ENCODE measurements at places on chromosomes 5 and 9. TPM values are rescaled to one million over a fixed set of nuclear protein-coding genes. Genes with fewer than 3 reads are reported as not detected.

DNA sequence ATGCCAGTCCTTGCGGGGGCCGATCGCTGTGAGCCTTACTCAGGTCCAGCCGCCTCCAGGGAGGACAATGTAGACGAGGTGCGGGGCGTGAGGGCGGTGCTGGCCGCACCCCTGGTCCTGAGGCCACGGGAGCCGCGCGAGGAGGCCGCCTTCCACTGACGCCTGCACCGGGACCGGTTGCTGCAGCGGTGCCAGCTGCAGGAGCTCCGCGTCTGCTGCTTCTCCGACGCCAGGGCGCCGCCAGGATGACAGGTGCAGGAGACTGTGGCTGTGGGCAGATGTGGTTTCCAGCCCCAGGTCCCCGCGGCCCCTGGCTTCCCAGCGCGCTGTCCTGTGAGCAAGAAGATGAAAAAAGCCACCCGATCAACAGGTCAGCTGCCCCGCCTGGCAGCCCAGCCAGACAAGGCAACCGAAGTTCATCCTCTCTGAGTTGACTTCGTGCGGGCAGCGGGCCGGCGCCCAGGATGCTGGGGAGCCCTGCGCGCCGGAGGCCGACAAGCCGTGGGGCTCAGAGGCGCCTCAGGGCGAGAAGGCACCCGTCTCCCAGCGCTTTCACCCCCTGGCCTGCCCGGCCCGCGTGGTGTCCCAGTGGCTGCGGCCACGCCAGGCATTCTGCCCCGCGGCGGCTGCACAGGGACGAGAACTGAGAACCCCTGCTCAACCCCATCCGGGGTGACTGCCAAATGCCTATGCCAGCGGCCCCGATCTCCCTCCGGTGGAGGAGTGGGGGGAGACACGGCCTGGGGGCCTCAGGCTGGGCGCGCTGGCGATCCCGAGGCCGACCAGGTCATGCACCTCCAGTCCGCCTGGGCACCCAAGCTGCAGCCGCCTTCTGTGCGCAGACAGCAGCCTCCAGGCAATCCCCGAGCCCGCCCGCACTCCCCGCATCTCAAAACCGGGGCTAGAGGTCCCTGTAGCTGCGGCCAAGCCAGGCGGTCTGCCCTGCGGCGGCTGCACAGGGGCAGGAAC is 43.4 kb upstream of the BICD2 start:
- H3K27me3 ChIP-seq, result peaks cover 43% of the 10 kb centered on the region
- H3K4me3 ChIP-seq, result no peak overlapping the region
- H3K36me3 ChIP-seq, result no peaks in the 10 kb centered on the region
- DNase-seq, result peak; percentile 45
- no peak overlapping the region for H3K27ac ChIP-seq

- no peak for DNase-seq
- H3K4me1 ChIP-seq, result no peaks in the 10 kb centered on the region
- H3K36me3 ChIP-seq, result no peaks in the 10 kb centered on the region
- no peak overlapping the region for H3K4me3 ChIP-seq
These were observed 41.5 kb downstream of the SH3PXD2B start for GRCh38 chr5:172412724-172413286.

DNA sequence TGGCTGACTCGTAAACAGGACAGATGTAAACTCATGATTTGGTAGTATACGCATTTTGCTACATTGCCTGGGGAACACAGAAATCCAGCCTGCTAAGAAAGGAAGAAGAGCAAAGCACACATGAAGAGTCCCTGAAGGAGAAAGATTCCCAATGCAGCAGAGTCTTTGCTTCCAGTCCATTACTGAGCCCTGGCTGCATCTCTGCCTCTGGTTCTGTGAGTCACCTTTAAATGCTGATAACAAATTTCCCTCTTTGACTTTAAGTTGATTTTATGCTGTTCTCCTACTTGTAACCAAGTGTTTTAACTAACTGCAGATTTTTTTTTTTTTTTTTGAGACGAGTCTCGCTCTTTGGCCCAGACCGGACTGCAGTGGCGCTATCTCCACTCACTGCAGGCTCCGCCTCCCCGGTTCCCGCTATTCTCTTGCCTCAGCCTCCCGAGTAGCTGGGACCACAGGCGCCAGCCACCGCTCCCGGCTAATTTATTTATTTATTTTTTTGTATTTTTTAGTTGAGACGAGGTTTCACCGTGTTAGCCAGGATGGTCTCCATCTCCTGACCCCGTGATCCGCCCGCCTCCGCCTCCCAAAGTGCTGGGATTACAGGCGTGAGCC is 8.5 kb upstream of the PRXL2C start:
- H3K4me3 ChIP-seq, result no peak overlapping the region
- no peak overlapping the region for H3K27ac ChIP-seq
- no peaks in the 10 kb centered on the region for H3K36me3 ChIP-seq
- H3K4me1 ChIP-seq, result no peaks in the 10 kb centered on the region
- no peaks in the 10 kb centered on the region for H3K27me3 ChIP-seq
- no peak for DNase-seq

DNA sequence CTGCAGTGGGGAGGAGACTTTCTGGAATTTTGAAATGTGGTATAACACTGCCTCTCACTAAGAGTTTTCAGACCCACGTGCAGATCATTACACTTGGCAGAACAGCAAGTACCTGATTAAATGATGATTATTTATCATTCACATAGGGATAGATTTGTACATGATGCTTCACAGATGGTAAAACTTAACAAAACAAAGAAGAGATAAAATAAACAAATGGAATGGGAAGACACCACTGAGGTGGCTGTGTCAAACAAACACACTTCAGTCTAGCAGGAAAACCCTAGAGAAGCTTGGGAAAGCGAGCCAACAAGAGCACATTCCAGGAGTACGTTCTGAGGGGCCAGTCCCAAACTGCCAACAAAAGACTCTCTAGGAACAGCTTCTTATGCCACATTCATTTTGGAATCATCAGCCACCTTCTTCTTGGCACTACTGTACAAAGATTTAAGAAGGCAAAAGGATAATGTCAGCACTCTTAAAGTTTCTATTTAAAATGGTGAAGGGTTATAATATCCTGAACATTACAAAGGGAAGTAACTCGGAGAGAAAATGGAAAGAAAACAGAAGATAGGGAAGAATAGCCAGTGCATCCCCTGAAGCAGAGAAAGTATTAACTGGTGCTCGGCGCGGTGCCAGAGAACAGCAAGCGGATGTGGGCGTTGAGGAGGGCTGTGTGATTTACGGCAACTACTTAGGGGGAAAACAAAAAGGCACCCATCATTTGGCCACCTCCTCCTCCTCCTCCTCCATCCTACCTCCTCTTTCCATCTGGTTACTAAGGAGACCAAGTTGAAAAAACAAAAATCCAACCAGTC is 1.6 kb downstream of the MED27 start:
- peaks cover 40% of the 10 kb centered on the region for H3K4me1 ChIP-seq
- H3K27ac ChIP-seq, result peak overlapping the region; percentile 11
- DNase-seq, result peak; percentile 58
- H3K27me3 ChIP-seq, result no peaks in the 10 kb centered on the region

GRCh38 chr5:142663246-142663645 is 22.6 kb downstream of the FGF1 start:
- H3K4me1 ChIP-seq, result no peaks in the 10 kb centered on the region
- no peak overlapping the region for H3K27ac ChIP-seq
- H3K36me3 ChIP-seq, result no peaks in the 10 kb centered on the region
- DNase-seq, result no peak

- H3K4me1 ChIP-seq, result no peaks in the 10 kb centered on the region
- no peak overlapping the region for H3K27ac ChIP-seq
- no peaks in the 10 kb centered on the region for H3K27me3 ChIP-seq
- H3K4me3 ChIP-seq, result no peak overlapping the region
- no peaks in the 10 kb centered on the region for H3K36me3 ChIP-seq
These were observed 72.0 kb upstream of the NR4A3 start for GRCh38 chr9:99749641-99750040.

GRCh38 chr9:88236511-88237478 is 98.5 kb upstream of the SPATA31C2 start:
- H3K4me1 ChIP-seq, result peaks cover 11% of the 10 kb centered on the region
- no peaks in the 10 kb centered on the region for H3K36me3 ChIP-seq
- no peak for DNase-seq

DNA sequence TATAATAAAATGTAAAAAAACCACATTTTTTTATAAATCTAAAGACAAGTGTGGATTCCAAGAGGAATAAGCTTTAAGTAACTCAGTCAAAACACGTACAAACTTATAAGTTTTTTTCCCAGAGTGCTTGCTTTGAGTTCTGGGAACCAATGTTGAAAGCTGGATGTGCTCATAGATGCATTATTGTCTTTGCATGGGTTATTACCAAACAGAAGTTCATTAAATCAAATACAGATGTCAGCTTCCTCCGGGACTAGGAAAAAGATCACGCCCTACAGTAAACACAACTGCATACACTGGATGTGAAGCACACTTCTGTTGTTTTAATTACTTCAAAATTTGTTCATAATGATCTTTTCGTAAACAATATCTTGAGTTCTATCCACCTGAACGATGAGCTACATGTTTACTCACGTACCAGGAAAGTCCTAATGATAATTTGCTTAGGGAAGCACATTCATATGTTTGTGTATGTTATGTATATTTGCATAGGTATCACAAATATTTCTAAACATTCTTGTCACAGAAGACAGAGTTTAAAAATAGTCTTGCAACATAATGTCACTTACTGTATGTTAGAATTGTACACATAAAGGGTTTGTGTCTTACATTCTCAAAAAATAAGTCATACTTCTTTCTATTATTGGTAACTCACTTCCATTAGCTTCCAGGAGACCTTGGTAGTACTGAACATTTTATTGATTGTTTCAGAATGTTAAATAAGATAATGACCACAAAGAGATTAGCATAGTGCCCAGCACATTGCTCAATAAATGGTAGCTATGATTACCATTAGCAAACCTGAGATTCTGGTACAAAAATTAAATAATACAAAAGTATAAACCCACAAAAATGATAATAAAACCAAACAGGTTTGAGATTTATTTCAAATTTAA is 427.4 kb downstream of the CETN3 start:
- H3K4me1 ChIP-seq, result no peaks in the 10 kb centered on the region
- no peak overlapping the region for H3K4me3 ChIP-seq
- no peaks in the 10 kb centered on the region for H3K27me3 ChIP-seq
- no peaks in the 10 kb centered on the region for H3K36me3 ChIP-seq
- DNase-seq, result no peak

DNA sequence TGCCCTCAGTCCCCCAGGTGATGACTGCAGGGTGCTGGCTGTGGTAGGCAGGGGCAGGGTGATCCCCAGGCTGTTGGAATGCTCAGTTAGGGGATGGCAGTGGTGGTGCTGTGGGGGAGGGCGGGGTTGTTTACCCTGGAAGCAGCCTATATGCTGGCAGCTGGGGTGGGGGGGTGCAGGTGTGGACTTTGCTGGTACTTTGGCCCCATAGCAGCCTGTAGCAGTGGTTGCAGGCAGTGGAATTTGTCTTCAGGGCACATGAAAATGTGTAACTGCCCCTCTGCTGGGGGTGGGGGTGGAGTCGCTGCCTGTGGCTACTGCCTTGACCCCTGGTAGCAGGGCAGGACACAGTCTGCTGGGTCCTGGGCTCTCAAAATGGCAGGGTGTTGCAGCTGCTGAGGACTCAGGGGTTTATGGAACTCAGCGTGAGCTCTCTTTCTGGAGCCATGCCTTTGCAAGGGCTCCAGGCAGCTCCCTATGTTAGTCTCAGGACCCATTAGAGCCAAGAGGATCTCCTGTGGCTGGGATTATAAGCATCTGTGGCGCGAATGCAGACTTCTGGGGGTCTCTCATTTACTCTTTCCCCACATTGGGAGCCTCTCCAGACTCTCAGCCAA is 65.0 kb downstream of the RMI1 start:
- H3K4me3 ChIP-seq, result no peak overlapping the region
- H3K4me1 ChIP-seq, result no peaks in the 10 kb centered on the region
- DNase-seq, result no peak
- no peaks in the 10 kb centered on the region for H3K27me3 ChIP-seq
- H3K36me3 ChIP-seq, result no peaks in the 10 kb centered on the region

DNA sequence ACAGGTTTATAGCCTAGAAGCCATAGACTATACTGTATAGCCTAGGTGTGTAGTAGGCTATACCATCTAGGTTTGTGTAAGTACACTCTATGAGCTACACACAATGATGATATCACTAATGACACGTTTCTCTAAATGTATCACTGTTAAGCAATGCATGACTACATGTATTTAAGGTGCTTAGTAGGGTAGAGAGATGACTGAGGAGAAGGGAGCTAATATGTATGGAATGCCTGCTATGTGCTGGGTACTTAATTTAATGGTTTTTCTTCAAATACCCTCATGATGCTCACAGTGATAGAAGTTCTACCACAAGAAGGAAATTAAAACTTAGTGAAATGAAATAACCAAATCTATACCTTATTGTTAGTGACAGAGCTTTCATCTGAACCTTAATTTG is 1785.5 kb downstream of the EFNA5 start:
- H3K27ac ChIP-seq, result no peak overlapping the region
- H3K4me1 ChIP-seq, result no peaks in the 10 kb centered on the region
- no peak overlapping the region for H3K4me3 ChIP-seq
- no peaks in the 10 kb centered on the region for H3K36me3 ChIP-seq

DNA sequence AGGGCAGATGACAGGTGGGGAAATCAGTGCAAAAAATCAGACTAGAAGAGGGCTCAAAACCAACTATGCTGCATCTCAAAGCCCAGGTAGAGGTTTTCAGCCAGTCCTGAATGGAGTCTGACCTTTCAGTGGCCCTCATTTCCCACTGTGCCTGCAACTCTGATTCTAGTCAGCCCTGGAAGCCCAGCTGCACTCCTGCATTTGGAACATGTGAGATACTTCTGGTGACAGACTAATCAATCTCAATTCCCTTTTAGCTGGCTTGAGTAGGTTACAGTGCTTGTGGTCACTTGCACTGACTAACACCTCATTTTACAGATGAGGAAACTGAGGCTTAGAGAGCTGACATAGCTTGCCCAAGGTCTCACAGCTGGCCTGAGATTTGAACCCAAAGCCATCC is 7.9 kb upstream of the ACSL6 start:
- peaks cover 52% of the 10 kb centered on the region for H3K4me1 ChIP-seq
- no peak for DNase-seq
- no peak overlapping the region for H3K4me3 ChIP-seq
- H3K27ac ChIP-seq, result peak overlapping the region; percentile 67
- no peaks in the 10 kb centered on the region for H3K27me3 ChIP-seq

The ADGRV1 gene
- 0.09 TPM for total RNA-seq

The CARD6 gene
- total RNA-seq, result 4.4 TPM

The TICAM2 gene
- total RNA-seq, result 1.3 TPM

The FAM81B gene
- not detected for total RNA-seq

The IFNA4 gene
- not detected for total RNA-seq

The FOXB2 gene
- total RNA-seq, result not detected

The OTULINL gene
- 26.3 TPM for total RNA-seq

The FAM240B gene
- not detected for total RNA-seq

The CXCL14 gene
- total RNA-seq, result not detected
